Ascending aorta (tissue), 2 donors: ENCODE measurements at places on chromosomes 4 and X.

GRCh38 chr4:102824398-102824797, 3.0 kb downstream of the UBE2D3 start:
- no peak for DNase-seq

GRCh38 chr4:81845273-81845672, 373.6 kb upstream of the RASGEF1B start:
- no peak for DNase-seq

DNA sequence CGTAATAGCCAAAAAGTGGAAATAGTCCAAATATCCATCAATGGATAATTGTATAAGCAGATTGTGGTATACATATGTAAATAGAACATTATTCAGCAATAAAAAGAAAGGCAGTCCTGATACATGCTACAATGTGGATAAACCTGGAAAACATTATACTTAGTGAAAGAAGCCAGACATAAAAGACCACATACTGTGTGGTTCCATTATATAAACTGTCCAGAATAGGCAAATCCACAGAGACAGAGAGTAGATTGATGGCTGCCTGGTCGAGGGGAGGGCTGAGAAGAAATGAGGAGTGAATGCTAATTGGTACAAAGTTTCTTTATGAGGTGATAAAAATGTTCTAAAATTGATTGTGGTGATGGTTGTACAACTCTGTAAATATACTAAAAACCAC, 397.4 kb upstream of the RPS6KA3 start:
- no peak for DNase-seq

- DNase-seq, result no peak
Measured at GRCh38 chr4:71333368-71333767, 5.5 kb upstream of the SLC4A4 start.
